Right cardiac atrium (tissue), 5 donors: ENCODE measurements at places on chromosomes 1 and 21. TPM values are rescaled to one million over a fixed set of nuclear protein-coding genes. Genes with fewer than 3 reads are reported as not detected.

DNA sequence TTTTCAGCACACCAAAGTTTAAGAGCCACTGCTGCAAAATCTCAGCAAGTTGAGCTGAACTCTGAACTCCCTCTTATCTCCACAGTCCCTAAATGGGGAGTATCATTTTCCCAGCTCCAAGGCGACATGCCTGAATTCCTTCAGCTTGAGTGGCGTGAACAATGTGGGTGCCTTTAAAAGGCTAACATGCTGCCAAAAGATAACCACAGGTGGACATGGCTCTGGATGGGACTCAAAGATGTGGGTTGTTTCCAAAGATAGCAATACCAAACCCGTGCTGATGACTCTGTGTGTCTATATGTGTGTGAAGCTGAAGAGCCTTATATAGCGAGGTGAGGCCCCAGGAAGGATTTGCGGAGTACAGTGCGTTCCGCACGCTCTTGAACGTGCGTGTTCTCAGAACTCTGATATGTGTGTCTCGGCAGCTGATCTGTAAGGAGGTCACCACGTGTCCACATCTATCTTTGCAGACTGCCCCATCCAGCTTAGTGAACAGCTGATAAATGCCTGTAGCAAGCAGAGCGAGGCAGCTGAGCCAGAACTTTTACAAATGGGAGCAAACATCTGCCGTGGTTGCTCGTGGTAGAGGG is 189.2 kb downstream of the DYRK1A start:
- no peak for DNase-seq

- no peak for DNase-seq
Observed at GRCh38 chr1:215754112-215754511, 187.0 kb downstream of the KCTD3 start.

The MTFR1L gene
- 169 TPM for total RNA-seq

The HSPB7 gene
- total RNA-seq = 2,365 TPM

The TEDDM1 gene
- not detected for total RNA-seq
